ENCODE measurements at places on chromosomes 6 and 20. TPM values are rescaled to one million over a fixed set of nuclear protein-coding genes. Genes with fewer than 3 reads are reported as not detected.

AIF1 gene
- polyA plus RNA-seq, result 61.8 TPM

CST5 gene
- polyA plus RNA-seq, result not detected

CASS4 gene
- 0.60 TPM for polyA plus RNA-seq

GABRR1 gene
- 0.04 TPM for polyA plus RNA-seq

GRCh38 chr6:143007646-143008045 lies 53.0 kb upstream of the AIG1 start:
- H3K27me3 ChIP-seq, result no peaks in the 10 kb centered on the region
- H3K4me1 ChIP-seq, result no peaks in the 10 kb centered on the region
- no peaks in the 10 kb centered on the region for H3K36me3 ChIP-seq
- no peak overlapping the region for H3K27ac ChIP-seq

- H3K27me3 ChIP-seq, result peaks cover 4% of the 10 kb centered on the region
- no peaks in the 10 kb centered on the region for H3K36me3 ChIP-seq
- peaks cover 4% of the 10 kb centered on the region for H3K4me1 ChIP-seq
- no peak overlapping the region for H3K27ac ChIP-seq
Observed at GRCh38 chr20:362271-363254, 15.7 kb downstream of the NRSN2 start.

GRCh38 chr20:46152824-46153586 lies 34.9 kb downstream of the CD40 start:
- no peaks in the 10 kb centered on the region for H3K36me3 ChIP-seq
- H3K4me1 ChIP-seq, result no peaks in the 10 kb centered on the region
- H3K27ac ChIP-seq, result no peak overlapping the region
- no peak for DNase-seq
- no peak overlapping the region for H3K4me3 ChIP-seq
- peaks cover 6% of the 10 kb centered on the region for H3K27me3 ChIP-seq

GRCh38 chr6:170505306-170505705 lies 47.8 kb downstream of the PSMB1 start:
- no peak overlapping the region for H3K27ac ChIP-seq
- H3K4me1 ChIP-seq, result no peaks in the 10 kb centered on the region
- H3K36me3 ChIP-seq, result no peaks in the 10 kb centered on the region
- H3K27me3 ChIP-seq, result no peaks in the 10 kb centered on the region

DNA sequence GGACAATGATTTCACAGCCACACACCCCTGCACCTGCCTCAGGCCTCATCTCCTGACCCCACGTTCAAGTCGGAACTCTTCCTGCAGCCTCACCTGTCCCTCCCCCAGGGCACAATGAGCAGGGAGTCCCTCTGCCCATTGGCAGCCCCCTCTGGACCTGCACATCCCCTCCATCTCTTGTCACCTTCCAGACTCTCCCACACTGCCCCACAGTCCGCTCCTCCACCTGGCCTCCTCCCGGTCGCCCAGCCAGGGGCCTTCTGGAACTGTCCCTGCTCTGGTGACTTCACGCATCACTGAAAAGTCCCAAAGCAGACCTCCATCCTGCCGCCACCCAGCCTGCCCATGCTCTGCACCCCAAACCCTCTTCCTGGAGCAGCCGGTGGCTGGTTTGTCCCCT lies 4.7 kb downstream of the CTSZ start:
- no peak for DNase-seq
- H3K36me3 ChIP-seq, result peaks cover 51% of the 10 kb centered on the region
- no peak overlapping the region for H3K27ac ChIP-seq
- no peak overlapping the region for H3K4me3 ChIP-seq
